ENCODE measurements at places on chromosomes 12 and 14.

- DNase-seq: no peak
Observed at GRCh38 chr14:71855399-71856036, 76.7 kb upstream of the RGS6 start.

DNA sequence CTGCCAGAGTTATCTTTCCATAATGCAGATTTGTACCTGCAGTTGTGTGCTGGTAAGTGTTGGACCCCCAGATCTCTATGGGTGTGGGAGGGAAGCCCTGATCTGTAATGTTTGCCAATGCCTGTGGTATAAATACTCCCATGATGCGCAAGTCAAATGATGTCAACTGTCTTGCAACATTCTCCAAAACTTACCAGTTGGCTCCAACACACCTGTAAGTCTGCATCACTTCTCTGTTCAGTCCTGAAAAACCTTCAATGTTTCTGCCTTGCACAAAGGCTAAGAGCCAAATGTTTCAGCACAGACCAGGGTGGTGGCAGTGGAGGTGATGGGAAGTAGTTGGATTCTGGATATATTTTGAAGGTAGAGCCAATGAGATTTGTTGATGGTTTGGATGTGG lies 3.1 kb downstream of the OS9 start:
- no peak for DNase-seq

DNA sequence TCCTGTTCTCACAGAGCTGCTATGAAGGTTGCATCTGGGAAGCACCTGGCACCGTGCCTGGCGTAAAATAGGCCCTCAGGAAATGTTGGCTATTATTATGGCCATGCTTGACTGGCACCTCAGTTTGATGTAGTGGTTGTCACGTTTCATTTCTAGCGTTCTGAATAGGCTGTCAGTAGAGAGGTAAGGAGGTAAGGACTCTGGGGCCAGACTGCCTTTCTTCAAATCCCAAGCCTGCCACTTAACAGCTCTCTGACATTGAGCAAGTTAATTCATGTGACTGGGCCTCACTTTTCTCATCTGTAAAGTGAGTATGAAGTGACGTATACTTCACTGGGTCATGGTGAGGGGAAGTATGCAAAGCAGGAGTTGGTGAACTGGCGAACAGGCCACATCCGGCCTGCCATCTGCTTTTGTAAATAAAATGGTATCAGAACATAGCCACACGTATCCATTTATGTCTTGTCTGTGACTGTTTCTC lies 196.2 kb downstream of the CACNA1C start:
- no peak for DNase-seq

GRCh38 chr14:27890259-27890658 lies 876.3 kb upstream of the FOXG1 start:
- DNase-seq: no peak

DNA sequence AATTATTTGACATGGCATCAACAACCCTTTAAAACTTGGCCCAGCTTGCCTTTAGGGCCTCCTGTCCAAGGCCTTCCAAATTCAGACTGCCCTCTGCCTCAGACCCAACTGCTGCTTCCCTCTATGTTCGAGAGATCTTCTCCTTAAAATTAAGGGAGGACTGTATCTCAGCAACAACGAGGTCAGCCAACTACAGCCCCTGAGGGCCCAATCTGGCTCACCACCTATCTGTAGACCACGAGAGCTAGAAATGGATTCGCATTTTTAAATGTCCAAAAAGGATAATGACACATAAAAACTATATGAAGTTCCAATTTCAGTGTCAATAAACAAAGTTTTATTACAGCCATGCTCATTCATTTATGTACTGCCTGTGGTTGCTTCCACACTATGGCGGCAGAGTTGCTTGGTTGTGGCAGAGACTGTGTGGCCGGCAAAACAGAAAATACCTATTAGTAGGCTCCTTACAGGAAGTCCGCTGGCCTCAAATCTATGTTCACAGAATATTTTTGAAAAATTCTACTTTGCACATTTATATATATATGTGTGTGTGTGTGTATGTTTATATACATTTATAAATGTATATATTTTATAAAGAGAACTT lies 1026.9 kb downstream of the BCL11B start:
- no peak for DNase-seq

Measured in activated effector memory CD4-positive, alpha-beta T cell treated with Interleukin-2 at 50 U/mL for 16 hours (primary cell).